ENCODE measurements at places on chromosomes 7 and 10.

DNA sequence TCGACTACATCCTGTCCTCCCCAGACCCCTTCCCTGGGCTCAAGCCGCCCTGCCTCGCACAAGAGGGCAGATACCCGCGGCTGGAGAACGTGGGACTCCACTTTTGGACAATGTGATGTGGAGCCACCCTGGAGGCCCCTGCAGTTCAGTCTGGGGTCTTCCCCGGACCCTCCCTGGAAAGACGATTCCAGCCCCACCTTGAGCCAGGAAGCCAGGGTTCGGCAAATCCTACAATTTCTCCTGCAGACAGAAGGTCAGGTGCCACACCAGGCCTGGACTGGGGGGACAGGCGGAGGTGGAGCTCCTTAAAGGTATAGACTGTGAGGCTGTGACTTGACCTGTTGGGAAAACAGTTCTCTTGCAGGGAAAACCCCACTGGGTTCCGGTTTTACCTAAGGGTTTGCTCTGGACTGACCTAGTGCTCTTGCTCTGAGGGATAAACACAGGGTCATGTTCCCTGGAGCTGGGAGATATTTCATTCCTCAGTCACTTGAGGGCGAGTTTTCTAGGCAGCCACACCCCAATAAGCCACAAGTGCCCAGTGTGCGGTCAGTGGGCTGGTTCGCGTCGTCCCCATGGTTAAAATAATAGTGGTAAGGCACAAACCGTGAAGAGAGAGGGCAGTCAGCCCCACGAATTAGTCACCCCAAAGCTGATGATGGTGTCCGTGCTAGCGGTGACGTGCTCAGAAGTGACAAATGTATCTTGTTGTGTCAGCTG lies 1.6 kb downstream of the FOXL3 start:
- no peak for DNase-seq

DNA sequence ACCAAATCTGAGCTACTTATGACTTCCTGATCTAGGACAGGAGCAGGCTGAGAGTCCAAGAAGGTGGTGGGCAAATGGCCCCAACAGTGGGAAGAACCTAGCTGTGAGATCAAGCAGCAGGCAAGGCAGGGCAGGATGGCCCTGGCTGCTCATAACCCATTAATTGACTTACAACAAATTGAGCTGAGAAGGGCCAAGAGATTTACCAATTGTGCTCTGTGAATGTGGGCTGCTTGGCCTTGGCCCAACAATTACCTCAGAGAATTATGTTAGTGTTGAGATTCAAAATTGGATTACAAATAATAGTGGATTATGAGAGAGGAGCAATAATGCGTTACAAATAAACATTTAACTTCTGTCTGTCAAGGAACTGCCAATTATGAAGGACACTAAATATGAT lies 956.5 kb downstream of the KCNMA1 start:
- DNase-seq, result no peak

- DNase-seq, result no peak
Measured at GRCh38 chr7:22151901-22152300, 205.1 kb downstream of the RAPGEF5 start.

DNA sequence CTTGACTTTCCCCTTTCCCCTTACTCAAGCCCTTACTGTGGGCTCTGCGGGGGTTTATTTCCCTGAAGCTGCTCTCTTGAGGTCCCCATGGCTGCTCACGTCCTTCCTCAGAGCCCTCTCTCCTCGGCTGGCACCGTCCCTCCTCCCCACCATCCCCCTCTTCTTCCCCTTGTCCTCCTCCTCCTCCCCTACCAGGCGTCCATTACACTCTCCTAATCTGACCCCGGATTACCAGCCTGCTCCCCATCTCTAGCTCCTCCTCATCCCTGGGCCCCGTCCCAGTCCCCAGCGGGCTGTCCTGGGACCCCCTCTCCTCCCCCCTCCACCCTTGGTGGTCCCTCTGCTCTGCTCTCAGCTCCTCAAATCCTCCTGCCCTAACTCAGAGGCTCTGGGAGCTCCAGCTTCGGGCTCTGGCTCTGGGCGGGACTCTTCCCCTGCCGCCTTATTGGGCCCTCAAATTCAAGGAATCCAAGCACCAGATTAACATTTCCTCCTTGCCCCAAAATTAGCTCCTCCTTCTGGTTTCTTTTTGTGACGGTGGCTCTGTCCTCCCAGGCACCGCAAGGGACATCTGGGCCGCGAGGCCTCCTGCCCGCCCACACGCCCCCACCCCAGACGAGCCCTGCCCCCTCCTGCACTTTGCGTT lies 48.5 kb upstream of the LEP start:
- no peak for DNase-seq

DNA sequence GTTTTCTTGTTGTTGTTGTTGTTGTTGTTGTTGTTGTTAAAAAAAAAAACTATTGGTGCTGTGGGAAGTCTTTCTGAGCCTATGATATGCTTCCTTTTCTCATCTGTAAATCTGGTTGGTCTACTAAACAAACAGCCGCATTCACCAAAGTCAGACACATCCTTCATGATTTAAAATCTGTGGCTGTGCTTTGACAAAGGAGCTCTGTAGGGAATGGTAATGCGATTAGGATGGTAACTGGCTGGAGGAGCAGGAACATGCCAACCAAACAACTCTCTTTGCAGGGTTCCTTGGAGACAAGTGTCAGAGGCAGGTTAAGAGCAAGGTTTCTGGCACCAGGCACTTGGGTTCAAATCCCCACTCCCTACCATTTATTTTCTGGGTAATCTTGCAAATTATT lies 14.9 kb upstream of the SP4 start:
- peak; percentile 48 for DNase-seq

DNA sequence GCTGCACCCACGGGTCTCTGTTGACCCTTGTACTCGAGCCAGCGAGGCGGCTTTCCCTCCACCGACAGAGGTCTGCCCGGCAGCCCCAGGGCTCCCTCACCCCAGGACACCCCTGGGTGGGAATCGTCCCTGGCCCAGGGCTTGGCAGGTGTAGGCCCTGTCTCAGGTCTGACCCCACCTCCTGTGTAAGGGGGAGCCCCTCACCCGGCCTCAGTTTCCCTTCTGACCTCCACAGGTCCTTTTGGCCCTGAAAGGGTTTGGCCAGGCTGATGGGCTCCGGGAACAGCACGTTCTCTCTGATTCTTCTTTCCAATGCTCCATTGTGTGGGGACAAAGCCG lies 25.0 kb upstream of the ELFN1 start:
- DNase-seq, result no peak

- DNase-seq, result no peak
Measured at GRCh38 chr10:96570983-96571964, 15.5 kb downstream of the TM9SF3 start.

DNA sequence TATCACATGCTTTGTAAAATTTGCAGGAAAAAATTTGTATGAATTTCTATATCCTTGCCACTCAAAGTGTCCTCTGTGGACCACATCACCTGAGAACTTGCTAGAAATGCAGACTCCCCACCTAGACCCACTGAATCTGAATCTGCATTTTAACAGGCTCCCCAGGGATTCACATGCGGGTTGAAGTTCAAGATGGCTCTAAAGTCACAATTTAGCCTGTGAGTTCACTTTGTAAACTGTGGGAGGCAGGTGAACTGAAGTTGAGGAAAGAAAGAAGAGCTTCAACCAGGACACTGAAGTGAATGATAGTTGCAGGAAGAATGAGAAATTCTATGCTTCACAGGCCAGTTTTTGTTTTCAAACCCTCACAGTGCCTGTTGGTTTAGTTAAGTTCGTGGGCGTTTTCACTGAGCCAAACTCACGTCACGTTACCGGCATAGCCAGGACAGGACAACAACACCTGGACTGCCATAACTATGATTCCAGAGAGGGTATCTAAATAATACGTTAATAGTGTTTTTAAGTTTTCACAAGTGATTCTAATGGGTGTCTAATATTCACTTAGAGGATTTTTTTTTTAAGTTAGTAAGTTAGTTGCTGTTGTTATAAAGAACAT lies 240.0 kb downstream of the PHTF2 start:
- no peak for DNase-seq

- no peak for DNase-seq
Measured at GRCh38 chr10:4263601-4263921, 478.6 kb upstream of the KLF6 start.

GRCh38 chr10:24170199-24170598 lies 38.7 kb upstream of the KIAA1217 start:
- no peak for DNase-seq

DNA sequence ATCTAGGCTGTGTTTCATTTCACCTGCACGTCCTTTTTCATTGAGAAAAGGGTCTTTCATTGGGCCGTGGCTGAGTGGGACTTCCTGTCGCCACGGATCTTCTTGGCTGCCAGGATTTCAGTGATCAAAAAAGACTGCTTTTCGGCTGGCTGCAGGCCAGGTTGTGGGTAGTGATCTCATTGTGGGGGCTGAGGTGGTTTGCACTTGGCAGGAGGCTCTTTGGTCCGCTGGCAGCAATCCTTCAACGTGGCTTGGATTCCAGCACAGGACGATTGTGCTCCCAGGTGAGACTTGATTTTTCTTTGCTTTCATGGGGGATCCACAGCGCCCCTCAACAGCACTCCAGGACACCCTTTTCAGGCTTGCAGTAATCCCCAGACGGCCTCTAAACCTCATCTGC lies 29.0 kb upstream of the ZNF273 start:
- DNase-seq, result no peak

GRCh38 chr10:86775870-86776180 lies 19.4 kb downstream of the BMPR1A start:
- no peak for DNase-seq

GRCh38 chr7:55308186-55308929 lies 56.8 kb upstream of the LANCL2 start:
- DNase-seq, result no peak

- DNase-seq, result no peak
Measured at GRCh38 chr7:64630496-64630895, 35.4 kb upstream of the ZNF107 start.

DNA sequence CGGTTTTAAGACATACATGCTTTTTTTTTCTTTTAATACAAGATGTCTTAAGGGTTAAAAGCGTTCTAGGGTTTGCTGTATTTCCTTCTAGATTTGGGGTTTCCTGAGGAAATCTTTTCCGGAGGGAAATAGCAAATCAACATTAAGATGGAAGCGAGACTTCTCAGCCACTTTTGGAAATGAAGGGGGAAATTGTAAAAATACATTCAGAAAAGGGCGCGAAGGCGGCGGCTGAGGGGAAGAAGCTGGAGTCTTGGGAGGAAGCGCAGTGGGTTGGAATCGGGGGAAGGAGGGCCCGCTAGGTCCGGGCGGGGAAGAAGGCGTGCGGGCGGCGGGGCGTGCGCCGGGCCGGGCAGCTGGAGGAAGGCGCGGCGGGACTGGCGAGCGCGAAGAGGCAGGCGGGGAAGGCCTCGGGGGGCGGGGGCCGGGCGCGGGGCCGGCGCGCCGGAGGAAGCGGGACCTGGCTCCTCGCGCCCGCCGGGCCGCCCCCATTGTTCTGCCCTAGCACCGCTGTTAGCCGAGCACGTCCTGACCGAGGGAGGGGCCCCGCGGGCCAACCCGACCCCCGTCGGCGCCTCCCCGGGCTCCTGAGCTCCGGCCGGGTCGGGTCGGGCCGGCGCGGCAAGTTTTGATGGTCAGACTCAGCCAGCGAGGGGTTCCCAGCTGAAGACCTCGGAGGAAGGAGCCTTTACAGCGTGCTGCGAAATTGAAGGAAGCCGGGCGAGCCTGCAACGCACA lies 1.5 kb upstream of the SKIDA1 start:
- DNase-seq, result peak; percentile 53

GRCh38 chr7:158108646-158109293 lies 478.9 kb downstream of the PTPRN2 start:
- DNase-seq, result no peak

GRCh38 chr10:17227367-17228090 lies 512 bp upstream of the VIM start:
- DNase-seq, result no peak

DNA sequence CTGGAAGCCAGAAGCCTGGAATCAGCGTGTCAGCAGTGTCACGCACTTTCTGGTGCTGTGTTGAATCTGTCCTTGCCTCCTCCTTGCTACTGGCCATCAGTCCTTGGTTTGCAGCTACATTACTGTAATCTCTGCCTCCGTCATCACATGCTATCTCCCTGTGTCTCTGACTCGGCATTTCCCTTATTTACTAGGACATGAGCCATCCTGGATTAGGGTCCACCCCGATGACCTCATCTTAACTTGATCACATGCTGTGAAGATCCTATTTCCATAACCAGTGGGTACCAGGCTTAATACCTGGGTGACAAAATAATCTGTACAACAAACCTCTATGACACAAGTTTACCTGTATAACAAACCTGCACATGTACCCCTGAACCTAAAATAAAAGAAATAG lies 518.0 kb upstream of the KLF6 start:
- no peak for DNase-seq

DNA sequence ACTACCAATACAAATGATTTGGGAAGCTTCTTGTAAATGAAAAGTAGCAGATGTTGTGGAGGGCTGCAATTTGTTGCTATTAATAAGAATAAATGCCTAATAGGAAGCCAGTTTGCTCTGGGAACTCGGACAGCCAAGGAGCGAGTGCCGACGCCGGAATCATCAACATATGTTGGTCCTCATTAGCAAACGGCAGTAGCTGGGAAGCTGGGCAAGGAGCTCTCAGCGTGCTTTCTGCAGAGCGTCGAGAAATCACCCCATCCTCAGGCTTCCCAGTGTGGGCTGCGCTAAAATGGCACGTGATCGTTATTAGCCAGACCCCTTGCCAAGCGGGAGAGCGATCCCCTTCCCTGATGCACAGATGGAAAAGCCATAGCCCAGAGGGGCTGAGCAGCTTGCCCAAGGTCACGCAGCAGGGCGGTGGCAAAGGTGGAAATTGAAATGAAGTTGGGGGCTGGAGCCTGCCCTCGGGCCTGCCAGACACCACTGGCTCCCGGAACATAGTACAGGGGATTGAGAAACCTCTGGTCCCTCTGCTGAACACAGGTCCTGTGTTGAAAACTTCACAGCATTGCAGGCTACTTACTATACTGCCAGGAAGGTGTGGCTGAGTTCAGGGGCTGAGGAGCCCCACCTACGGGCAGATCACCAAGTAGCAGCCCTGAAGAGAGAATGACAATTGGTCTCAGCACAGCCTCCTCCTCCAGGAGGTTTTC lies 326.9 kb downstream of the PLXNA4 start:
- DNase-seq, result no peak

All from foreskin melanocyte (primary cell).